Jurkat, Clone E6-1 (cell line): ENCODE measurements at places on chromosomes 1 and 21.

GRCh38 chr1:233459968-233460367, 132.4 kb downstream of the MAP3K21 start:
- no peak for DNase-seq

DNA sequence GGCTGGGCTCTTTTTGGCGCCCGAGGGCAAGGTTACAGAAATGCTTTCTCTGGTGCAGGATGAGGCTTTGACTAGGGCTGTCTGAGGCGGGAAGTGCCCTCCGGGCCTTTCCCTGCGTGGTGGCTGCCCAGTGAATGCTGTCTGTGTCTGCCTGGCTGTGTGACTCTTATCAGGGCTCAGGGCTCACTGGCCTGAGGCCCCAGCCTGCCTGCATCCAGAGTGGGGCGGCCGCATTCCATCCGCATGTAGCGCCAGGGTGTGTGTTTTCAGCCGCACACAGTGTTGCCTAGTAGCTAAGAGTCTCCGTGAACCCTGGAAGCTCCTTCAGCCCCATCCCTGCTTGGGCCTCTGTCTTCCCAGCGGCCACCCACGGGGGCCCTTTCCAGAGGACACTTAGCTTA, 59.1 kb downstream of the FAAP20 start:
- no peak for DNase-seq

- DNase-seq, result no peak
These were observed 299.7 kb upstream of the PRMT6 start for GRCh38 chr1:106756752-106757151.

DNA sequence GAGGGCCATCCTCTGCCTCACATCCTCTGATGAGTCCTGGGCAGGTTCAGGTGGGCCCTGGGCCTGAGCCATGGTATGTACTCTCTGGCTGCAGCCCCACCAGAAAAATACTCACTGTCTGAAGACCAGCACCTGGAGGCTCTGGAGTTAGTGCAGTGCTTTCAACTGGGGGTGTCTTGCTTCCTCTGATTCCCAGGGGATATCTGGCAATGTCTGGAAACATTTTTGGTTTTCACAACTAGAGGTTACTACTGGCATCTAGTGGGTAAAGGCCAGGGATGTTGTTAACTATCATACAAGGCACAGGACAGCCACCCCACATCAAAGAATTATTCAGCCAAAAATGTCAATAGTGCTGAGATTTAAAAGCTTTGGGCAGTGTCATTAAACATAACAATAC, 152.7 kb downstream of the HIVEP3 start:
- no peak for DNase-seq

DNA sequence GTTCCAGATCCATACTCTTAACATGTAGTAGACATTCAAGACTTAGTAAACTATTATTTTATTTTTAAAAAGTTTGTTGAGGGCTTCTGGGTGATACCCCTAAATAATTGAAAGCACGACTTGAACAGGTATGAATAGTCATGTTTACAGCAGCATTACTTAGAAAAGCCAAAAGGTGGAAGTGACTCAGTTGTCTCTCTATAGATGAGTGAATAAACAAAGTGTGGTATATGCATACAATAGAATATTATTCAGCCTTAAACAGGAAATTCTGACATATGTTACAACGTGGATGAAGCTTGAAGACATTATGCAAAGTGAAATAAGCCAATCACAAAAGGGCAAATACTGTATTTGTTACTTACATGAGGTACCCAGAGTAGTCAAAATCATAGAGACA, 26.5 kb downstream of the TSNAX start:
- DNase-seq, result no peak
